PC-3 (cell line): ENCODE measurements at places on chromosomes 12 and 14.

- DNase-seq, result no peak
- no peak overlapping the region for H3K27ac ChIP-seq
- no peak overlapping the region for H3K4me3 ChIP-seq
- H3K36me3 ChIP-seq, result no peaks in the 10 kb centered on the region
- H3K27me3 ChIP-seq, result peaks cover 29% of the 10 kb centered on the region
Measured at GRCh38 chr14:78029601-78030372, 140.4 kb upstream of the NRXN3 start.

- H3K27ac ChIP-seq, result no peak overlapping the region
- no peak for DNase-seq
- no peaks in the 10 kb centered on the region for H3K4me1 ChIP-seq
- no peaks in the 10 kb centered on the region for H3K36me3 ChIP-seq
Measured at GRCh38 chr14:72000907-72001306, 68.7 kb downstream of the RGS6 start.

- H3K27ac ChIP-seq, result no peak overlapping the region
- H3K27me3 ChIP-seq, result no peaks in the 10 kb centered on the region
- H3K4me1 ChIP-seq, result no peaks in the 10 kb centered on the region
Measured at GRCh38 chr14:77882098-77882497, 82.2 kb downstream of the ADCK1 start.

DNA sequence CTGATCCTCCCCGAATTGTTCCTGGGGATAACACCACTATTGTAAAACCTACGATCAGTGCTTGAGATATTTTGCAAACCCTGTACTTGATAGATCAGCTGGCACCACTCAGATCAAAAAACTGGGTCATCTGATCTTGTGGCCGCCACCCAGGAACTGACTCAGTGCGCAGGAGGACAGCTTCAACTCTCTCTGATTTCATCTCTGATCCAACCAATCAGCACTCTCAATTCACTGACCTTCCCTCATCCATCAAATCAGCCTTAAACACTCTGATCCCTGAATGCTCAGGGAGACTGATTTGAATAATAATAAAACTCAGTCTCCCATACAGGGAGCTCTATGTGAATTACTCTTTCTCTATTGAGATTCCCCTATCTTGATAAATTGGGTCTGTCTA lies 4.2 kb upstream of the XPOT start:
- peaks cover 16% of the 10 kb centered on the region for H3K4me1 ChIP-seq
- H3K27ac ChIP-seq, result no peak overlapping the region
- no peaks in the 10 kb centered on the region for H3K36me3 ChIP-seq
- H3K4me3 ChIP-seq, result no peak overlapping the region

- H3K36me3 ChIP-seq, result no peaks in the 10 kb centered on the region
- H3K27me3 ChIP-seq, result peaks cover 26% of the 10 kb centered on the region
- H3K27ac ChIP-seq, result no peak overlapping the region
- H3K4me1 ChIP-seq, result no peaks in the 10 kb centered on the region
- no peak for DNase-seq
Measured at GRCh38 chr14:55979781-55980180, 138.4 kb upstream of the PELI2 start.

- DNase-seq, result no peak
- no peaks in the 10 kb centered on the region for H3K27me3 ChIP-seq
Measured at GRCh38 chr12:18139254-18139653, 49.3 kb upstream of the RERGL start.

DNA sequence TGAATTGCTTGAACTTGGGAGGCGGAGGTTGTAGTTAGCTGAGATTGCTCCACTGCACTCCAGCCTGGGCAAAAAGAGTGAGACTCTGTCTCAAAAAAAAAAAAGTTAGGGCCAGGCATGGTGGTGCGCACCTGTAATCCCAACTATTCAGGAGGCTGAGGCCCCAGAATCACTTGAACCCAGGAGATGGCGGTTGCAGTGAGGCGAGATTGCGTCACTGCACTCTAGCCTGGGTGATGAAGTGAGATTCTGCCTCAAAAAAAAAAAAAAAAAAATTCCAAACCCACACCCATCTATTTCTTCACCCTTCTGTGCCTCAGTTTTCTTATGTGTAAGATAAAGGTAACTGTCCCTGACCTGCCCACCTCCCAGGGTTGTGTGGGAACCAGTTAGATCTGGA lies 11.0 kb upstream of the MLXIP start:
- H3K4me3 ChIP-seq, result no peak overlapping the region
- H3K4me1 ChIP-seq, result peaks cover 35% of the 10 kb centered on the region
